CD4-positive, CD25-positive, alpha-beta regulatory T cell (primary cell): ENCODE measurements at places on chromosomes 2 and 18.

DNA sequence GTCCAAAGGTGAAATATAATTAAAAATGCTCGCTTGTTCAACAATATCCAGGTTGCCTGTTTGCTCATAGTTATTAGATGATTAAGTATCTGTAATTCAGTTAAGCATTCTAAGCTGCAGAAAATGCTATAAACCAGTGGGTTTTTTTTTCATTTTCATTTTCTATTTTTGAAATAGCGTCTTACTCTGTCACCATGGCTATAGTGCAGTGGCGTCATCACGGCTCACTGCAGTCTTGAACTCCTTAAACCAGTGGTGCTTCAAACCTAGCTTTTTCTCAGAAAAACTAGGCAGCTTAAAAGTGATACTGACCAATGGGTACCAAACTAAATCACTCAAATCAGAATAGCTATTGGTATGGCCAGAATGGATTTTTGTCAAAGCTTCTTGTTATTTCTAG, 925.2 kb downstream of the TSN start:
- no peak for DNase-seq

DNA sequence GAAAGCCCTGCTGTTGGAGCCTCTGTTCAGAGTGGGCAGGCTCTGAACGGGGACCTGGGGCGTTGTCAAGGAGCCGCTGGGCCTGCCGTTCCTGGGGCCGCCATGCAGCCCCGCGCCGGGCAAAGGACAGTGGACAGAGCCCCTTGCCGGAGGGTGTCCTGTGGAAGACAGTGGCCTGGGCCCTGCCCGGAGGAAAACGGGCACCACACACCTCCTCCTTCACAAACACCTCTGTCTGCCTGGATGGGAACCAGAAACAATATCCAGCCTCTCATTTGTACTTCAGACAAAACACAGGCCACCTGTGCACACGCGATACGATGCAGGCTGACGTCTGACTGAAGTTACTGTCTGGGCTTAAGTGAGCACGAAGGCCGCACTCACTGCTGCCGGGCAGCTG, 233.7 kb downstream of the TWIST2 start:
- no peak for DNase-seq

DNA sequence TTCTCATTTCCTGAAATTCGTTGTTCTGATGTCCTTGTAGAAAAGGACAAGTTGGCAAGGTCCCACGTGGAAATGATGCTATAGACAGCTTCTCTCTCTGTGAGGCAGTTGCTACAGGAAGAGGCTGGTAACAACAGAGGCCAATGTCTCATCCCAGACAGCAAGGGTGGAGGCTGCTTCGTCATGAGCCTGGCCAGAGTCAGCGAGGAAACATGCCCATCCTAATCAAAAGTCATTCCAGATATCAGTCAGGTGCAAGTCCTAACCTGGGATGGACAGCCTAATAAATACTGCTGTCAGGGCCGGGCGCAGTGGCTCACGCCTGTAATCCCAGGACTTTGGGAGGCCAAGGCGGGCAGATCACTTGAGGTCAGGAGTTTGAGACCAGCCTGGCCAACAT, 6.4 kb upstream of the SMAD7 start:
- no peak for DNase-seq

DNA sequence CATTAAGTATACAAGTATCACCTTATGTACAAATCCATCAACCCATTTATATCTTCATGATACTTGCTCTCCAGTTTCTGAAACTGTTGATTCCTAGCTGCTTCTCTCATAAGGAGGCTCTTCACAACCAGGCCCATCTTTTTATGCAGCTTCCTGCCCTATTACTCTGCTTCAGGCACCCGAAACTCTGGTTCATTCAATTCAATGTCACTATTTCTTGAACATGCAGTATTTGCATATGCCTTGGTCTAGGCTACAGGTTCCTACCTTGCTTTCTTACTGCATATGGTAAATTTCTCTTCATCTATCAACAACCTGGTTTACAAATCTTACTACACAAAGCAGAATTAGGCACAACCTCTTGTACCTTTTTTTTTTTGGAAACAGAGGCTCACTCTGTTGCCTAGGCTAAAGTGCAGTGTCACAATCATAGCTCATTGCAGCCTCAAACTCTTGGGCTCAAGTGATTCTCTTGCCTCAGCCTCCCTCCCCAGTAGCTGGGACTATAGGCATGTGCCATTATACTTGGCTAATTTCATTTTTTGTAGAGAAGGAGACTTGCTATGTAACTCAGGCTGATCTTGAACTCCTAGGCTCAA, 2.7 kb upstream of the CDKL4 start:
- DNase-seq = no peak

GRCh38 chr18:77006305-77007175, 126.0 kb downstream of the MBP start:
- DNase-seq = no peak

DNA sequence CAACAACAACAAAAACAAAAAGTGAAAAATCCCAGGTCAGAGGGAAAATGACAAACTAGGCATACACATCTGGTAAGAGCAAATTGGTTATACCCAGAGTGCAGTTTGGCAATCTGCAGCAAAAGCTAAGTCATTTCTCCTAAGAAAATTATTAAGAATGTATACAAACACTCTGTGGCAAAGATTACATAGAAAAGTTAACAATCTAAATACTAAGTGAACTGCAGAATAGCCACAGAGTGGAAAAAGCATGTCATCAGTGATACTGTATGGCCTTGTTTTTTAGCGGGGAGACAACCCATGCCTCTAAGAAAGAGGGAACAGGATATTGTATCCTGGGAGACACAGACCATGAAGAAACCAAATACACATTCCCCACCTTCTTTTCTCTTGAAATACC, 136.0 kb upstream of the ITGB6 start:
- DNase-seq = no peak
